ENCODE measurements at places on chromosomes 3 and 15.

- peak; percentile 95 for DNase-seq
Measured at GRCh38 chr15:41944313-41944940, 27.9 kb downstream of the EHD4 start.

GRCh38 chr3:128426128-128426921, 40.4 kb downstream of the DNAJB8 start:
- DNase-seq, result peak; percentile 69

- no peak for DNase-seq
Measured at GRCh38 chr3:33060609-33061337, 36.2 kb downstream of the GLB1 start.

DNA sequence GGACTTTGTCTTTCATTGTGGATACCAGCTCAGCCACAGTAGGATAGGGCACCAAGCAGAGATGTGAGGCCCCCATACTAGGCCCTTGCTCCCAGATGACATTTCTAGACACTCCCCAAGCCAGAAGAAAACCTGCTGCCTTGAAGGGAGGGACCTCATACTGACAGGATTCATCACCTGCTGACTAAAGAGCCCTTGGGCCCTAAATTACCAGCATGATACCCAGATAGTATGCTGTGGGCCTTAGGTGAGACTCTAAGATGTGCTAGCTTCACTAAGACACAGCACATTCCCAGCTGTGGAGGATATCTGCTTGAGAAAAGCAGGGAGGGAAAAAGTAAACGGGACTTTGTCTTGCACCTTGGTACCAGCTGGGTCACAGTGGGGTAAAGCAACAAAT, 324.0 kb downstream of the TBL1XR1 start:
- DNase-seq, result no peak

GRCh38 chr3:60364475-60364874, 886.8 kb downstream of the FHIT start:
- DNase-seq, result no peak

GRCh38 chr3:29649815-29650547, 369.1 kb downstream of the RBMS3 start:
- peak; percentile 11 for DNase-seq
